ENCODE measurements at places on chromosomes 5 and 9.
A peak's percentile ranks its signal among the peaks of the same experiment; 100 is the strongest.

GRCh38 chr9:104974053-104974962 lies 46.4 kb upstream of the ABCA1 start:
- no peak for DNase-seq

DNA sequence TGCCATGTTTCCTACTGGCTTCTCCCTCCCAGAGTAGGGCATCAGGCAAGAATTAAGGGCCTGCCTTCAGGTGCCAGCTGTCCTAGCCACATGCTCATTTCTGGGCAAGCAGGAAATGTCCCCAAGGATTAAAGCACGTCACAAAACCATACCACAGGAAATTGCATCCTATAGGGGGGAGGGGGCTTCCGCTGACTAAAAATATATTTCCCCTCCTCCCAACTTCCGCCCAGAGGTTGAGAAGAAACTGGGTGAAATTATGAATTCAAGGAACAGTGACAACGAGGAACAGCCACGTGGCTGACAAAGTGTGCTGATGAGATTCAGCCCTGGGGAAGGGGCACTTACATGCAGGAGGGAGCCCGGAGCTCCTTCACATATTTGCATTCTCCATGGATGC lies 4.1 kb downstream of the HBEGF start:
- DNase-seq, result no peak

GRCh38 chr5:140111859-140112551 lies 1.9 kb upstream of the PURA start:
- no peak for DNase-seq

DNA sequence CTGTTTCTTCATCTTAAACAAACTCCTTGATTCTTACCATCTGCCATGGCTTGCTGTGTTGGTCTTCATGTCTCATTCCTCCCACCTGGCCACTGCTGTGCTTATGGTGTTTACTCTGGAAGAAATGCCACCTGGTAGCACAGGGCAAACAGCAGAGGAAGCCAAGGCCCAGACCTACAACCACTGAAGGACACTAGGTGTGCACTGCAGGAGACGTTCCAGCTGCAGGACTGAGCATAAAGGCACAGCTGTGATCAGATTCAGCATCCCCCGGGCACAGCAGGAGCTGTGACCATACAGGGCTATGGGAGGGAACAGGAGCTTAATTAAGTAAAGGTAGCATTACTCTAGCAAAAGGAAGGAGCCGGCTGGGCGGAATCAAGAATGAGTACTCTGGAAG lies 12.6 kb upstream of the GNAQ start:
- DNase-seq, result peak; percentile 86

DNA sequence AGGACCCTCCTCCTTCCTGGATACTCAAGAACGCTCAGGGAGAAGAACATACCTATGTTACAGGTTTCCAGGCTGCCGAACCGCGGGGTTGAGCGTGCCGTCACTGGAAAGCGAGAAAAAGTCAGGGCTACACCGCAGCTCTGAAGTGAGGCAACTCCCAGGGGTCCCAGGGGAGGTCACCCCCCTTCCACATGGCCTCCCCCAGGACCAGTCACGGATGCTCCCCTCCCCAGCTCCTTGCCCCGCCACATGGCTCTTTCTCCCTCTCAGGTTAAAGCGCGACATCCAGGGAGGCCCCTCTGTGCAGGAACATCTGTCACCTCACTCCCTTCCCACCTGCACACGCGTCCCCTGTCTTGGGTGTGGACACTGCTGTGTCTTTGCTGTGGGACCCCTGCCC lies 44.0 kb upstream of the ZNF354A start:
- DNase-seq, result no peak

DNA sequence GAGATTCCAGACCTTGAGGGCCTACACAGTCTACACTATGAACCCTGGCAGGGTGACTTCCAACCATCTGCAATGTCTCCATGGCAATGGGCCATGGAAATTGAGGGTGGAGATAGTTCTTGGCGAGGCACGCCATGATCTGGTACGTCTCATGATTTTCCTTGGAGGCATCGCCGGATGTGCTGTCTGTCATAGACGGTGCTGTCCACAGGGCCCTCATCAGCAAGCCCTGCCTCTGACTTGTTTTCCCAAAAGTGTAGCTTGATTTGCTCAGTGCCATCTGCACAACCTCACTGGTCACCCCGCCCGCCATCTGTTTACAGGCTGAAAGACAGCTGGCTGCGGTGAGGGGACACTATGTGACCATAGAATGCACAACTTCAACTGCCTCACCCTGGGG lies 73.5 kb downstream of the BOD1 start:
- DNase-seq, result no peak

GRCh38 chr5:77925503-77925902 lies 149.4 kb upstream of the TBCA start:
- DNase-seq, result no peak

GRCh38 chr9:98935071-98935505 lies 8.6 kb upstream of the COL15A1 start:
- no peak for DNase-seq

DNA sequence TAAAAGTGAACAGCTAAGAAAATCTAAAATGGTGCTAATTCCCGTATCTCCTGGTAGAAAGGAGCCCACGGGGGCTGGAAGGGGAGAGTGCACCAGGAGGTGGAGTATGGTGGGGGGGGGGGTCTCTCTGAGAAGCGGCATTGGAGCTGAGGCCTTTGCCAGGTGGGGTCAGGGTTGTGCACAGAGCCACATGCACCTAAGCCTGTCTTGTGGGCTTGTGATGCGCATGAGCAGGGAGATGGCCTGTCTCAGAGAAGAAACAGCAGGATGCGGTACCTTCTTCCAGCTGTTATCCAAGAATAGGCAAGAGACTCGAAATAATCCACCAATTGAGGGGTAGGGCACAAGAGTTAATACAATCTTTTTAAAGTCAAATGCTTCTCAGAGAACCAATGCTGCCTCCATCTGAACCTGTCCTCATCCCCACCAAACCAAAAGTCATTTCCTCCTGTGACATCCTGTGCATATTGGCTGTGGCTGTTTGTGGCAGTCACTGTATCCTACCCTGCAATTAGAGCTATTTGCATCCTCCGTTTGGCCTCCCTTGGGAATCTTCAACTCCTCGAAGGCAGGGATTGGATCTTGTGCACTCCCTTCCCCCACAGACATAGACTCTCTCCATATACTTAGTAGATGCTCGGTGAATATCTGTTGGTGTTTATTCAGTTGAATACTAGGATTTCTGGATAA lies 45.4 kb downstream of the FGF1 start:
- DNase-seq, result no peak

DNA sequence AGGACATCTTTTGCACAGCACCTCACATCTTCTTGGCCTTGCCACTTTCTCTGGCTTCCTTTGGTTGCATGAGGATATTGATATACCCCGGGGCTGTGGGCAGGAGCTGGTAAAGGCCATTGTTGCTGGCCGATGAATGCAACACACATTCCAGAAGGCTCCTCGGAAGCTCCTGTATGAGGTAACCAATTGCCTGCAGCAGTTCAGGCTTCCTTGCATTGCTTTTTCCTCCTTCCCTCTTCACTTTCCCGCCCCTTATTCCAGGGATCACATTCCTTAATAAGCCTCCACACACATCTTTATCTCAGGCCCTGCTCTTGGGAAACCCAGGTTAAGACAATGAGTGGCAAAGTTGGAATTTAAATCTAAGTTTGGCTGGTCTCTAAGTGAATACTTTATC lies 505.4 kb upstream of the CLINT1 start:
- no peak for DNase-seq

DNA sequence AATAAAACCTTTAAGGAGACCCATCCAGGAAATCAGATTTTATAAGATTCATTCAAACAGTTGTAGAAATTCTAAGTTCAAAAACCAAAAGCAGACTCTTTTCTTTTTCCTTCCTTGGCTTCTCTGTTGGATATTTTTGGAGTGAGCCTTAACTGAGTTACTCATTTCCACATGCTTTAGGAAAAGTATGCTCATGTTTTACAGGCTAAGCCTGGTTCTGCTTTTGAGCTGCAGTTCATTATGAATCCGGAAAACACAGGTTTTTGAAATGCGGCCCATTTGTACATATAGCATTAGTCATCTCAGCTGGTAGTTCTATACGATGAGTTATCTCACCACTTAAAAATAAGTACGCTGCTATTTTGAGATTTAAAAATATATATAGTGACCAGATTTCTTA lies 156.6 kb upstream of the DMRT1 start:
- DNase-seq, result no peak

GRCh38 chr5:169831331-169831730 lies 149.0 kb downstream of the INSYN2B start:
- peak; percentile 48 for DNase-seq

DNA sequence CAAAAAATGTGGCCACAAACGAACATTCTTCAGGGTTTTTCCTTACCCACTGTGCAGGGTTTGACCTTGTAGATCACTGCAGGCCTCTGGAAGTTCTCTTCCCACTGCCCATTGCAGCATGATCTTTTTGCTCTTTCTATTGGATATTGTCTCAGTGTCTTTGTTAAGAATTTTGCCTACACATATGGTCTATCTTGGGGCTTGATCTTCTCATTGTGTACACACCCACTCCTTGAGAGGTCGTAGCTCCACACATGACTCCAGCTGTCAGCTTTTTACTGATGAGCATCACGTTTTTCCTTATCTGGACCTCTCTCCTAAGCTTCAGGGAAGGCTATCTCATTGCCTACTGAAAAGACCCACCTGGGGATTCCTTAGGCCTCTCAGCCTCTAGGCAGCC lies 3.0 kb upstream of the GLRX start:
- no peak for DNase-seq

DNA sequence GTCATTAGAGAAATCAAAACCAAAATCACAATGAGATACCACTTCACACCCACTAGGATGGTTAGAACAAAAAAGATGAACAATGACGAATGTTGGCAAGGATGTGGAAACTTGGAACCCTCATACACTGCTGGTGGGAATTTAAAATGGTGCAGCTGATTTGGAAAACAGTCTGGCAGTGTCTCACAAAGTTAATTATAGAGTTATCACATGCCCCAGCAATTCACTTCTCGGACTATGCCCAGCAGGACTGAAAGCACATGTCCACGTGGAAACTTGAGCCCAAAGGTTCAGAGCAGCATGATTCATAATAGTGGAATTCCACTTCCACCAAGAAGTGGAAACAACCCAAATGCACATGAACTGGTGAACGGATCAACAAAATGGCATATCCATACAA lies 85.0 kb upstream of the HRH2 start:
- no peak for DNase-seq

DNA sequence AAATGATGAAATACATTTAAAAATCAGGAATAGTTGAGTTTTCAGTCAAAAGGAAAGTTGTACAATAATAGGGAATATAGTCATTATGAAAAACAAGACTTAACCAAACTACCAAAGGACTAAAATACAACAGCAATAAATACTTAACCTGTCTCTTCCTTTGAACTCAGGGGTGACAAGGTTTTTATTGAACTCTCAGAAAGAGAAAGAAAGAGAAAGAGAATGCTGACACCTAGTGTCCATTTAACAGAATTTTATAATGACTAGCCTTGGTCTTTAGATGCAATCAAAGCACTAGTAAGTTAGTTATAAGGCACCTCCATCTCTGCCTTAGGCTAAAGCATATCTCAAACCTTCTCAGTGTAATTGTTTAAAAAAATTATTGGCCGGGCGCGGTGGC lies 47.5 kb downstream of the UIMC1 start:
- DNase-seq, result peak; percentile 51

DNA sequence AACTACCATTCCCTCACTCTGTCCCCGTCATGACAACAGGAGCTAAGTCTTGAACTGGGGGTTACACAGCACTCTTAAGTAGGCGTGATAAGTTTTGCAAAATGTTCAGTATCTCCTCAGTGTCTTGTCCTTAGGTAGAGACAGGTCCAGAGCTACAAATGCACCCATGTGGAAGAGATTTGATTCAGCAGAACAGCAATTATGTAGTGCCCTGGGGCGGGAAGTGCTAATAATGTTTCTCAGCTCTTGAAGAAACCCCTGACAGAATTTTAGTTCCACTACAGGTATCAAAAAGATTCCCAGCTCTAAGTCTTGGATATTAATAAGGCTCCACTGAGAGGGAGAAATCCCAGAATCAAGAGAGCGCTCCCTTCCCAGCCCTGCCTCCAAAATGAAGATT lies 49.6 kb downstream of the DCP2 start:
- DNase-seq, result no peak

- no peak for DNase-seq
Observed at GRCh38 chr5:129912601-129913255, 8.5 kb downstream of the CHSY3 start.
